ENCODE measurements at places on chromosomes 6 and 20. TPM values are rescaled to one million over a fixed set of nuclear protein-coding genes. Genes with fewer than 3 reads are reported as not detected.

KCNK5 gene
- 33.8 TPM for total RNA-seq

TMEM30A gene
- total RNA-seq = 57.0 TPM

OPRL1 gene
- total RNA-seq = 0.28 TPM

ABHD16B gene
- total RNA-seq = not detected

PNPLA1 gene
- total RNA-seq = not detected

OXT gene
- total RNA-seq = not detected

RIMS4 gene
- total RNA-seq = not detected

HBS1L gene
- 94.4 TPM for total RNA-seq

HLA-DPA1 gene
- total RNA-seq = 38.5 TPM

CFAP61 gene
- not detected for total RNA-seq

GGTLC1 gene
- total RNA-seq = not detected

SPACA1 gene
- total RNA-seq = not detected

LIME1 gene
- total RNA-seq = 10.1 TPM

TAF11 gene
- 40.3 TPM for total RNA-seq

TMEM242 gene
- total RNA-seq = 10.1 TPM

XKR7 gene
- not detected for total RNA-seq

DNA sequence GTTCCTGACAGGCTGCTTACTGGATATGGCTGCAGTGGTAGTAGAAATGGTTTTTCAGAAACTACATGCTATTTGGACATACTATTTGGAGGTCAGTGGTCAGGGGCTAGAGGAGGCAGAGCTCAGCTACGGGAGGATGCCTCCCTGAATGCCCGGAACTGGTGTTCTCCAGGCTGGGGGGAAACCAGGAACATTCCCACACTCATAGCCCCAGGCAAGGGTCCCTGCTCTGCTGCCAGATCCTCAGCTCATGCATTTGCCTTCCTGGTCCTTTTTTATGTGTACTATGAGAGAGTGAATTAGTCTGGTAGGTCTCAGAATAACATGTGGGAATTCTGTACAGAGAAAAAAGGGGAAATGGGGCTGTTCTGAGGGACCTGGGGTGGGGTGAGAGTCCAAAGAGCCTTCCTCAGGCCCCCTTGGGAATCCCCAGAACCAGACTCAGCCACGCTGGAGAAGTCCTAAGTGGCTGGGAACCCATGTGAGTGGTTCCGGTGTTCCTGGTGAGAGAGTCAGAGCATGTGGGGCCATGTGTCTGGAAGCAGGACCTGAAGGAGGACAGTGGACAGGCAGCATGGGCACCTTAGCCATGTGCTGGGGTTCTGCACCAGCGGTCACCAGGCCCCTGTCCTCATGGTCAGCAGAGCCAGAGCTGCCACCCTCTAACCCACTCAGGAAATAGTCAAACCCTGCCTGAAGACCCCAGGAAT lies 58.0 kb upstream of the MYL9 start:
- no peak for DNase-seq

DNA sequence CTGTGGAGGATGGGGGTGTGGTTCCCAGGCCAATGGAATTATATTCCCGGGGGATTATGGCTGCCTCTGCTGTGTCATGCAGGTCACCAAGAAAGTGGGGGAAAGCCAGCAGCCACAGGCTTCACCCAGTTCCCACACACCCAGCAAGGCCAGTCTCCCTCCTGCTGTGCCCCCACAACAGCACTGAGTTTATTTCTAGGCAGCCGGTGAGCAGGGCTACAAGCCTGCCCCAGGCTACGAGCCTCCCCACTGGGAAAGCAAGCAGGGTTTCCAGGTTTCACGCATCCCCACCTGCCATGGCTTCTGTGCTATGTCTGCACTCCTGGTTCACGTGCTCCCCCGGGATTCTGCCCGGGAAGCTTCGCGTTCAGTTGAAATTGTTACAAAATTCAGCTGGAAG lies 72.6 kb downstream of the ERMARD start:
- no peak for DNase-seq

GRCh38 chr6:34239893-34240292 lies 3.2 kb downstream of the HMGA1 start:
- peak; percentile 56 for DNase-seq

- no peak for DNase-seq
Measured at GRCh38 chr6:140388192-140388802, 1013.8 kb upstream of the CITED2 start.

DNA sequence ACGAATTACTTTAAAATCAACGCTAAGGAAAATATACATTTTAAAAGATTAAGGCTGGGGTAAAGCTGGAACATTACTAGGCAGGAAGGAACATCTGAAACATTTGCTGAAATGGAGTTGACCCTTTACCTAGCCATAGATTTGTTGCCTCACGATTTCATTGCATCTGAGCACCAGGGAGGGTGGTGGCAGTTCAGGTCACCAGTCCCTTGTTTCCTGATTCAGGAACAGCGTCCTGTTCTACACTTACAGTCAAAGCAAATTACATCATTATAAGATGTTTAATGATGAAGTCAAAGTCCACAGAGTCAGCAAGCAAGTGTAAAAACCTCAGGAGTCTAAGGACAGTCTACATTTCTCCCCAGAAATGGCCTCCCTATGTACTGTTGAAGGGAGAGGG lies 9.0 kb upstream of the MICA start:
- peak; percentile 45 for DNase-seq

GRCh38 chr6:37314487-37315156 lies 39.2 kb upstream of the RNF8 start:
- peak; percentile 87 for DNase-seq

DNA sequence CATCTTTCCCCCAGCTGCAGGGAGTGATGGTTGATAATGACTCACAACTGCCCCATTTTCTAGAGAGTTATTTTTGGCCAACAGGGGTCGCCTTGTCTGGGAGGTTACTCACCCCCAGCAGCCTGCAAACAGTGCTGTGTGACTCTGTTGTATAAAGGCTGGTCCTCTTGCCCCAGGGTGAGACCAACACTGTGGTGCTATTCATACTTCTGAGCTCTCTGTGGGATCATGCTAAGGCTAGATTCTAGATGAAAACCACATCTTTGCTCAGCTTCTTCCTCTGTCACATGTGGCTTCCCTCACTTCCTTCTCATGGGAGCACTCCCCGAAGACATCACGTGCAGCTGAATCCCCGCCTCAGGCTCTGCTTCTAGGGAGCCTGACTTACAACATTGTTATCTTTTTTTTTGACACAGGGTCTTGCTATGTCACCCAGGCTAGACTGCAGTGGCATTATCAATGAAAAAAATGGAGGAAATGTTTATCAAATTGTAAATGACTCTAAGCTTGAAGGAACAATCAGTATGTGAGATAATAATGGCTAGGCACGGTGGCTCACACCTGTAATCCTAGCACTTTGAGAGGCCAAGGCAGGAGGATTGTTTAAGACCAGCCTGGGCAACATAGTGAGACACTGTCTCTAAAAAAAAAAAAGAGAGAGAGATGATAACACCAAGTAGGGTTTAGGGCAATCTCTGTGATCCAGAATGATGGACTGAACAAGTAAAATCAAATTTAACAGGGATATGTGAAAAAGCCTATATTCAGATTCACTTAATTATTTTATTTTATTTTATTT lies 55.7 kb upstream of the SLC23A2 start:
- peak; percentile 93 for DNase-seq

DNA sequence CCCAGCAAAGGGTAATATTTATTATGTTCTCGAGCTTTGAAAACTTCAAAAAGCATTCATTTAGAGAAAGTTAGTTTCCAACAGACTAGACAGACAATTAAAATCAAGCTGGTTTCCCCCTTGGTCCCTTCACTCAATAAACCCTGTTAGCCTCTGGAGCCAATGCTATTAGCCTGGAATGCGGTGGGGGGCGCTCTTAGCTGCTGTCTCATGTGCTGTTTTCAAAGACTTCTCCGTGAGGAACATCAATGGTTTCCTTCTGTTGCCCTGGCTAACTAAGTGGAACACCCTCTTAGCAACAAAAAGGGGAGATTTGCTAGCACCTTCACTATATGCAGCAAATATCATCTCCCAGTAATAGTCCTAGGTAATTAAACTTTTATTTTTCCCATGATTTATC lies 86.4 kb downstream of the LY86 start:
- DNase-seq = no peak

GRCh38 chr20:36854348-36855240 lies 21.3 kb upstream of the TLDC2 start:
- DNase-seq = no peak

GRCh38 chr6:104572901-104573300 lies 286.8 kb downstream of the HACE1 start:
- DNase-seq = no peak

DNA sequence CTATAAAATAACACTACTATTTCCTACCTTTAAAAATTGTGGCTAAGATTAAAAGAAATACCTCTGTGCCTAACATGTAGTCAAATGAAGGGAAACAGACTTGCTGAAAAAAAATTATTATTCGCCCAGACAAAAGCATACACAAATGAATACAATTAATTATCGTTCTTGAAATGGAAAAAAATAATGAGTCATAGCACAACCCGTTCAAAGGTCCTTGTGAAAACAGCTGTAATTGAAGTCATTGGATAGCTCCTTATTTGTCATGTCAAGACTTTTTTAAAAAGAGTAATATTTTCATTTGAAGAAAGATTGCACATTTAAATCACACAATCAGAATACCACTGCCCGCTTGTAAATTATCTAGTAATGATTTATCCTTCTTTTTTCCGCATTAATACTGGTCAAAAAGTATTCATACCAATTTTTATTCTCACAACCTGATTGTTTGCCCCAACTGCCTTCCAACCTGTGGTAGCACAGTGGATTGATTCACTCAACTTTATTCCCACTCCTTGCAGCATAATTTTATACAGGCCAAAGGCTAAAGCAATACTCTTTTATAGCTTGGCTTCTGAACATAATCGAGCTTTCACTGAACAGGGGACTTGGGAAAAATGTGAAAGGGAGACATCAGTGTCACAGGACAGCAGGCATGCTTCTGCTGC lies 655.2 kb upstream of the MAP3K7 start:
- DNase-seq = no peak

DNA sequence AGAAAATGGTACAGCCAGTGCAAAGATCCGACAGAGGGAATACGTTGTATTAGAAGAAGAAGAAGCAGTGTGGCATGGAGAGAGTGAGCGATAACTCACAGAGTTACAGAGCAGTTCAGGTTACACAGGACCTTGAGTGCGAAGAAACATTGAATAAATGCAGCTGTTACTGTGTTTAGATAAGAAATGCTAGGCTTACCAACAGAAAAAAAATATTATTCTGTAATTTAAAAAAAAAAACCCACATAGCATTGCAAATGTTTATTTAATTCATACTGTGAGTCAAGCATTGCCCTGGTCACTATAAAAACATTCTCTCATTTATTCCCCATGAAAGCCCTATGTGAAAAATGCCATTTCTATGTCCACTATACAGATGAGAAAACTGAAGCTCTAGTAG lies 373.4 kb upstream of the EPHA7 start:
- DNase-seq = no peak

GRCh38 chr6:166539543-166539942 lies 46.9 kb downstream of the RAMACL start:
- no peak for DNase-seq

- no peak for DNase-seq
Measured at GRCh38 chr6:42724825-42725224, 2.4 kb upstream of the PRPH2 start.

- DNase-seq = no peak
Measured at GRCh38 chr20:5807431-5807830, 57.2 kb downstream of the SHLD1 start.

DNA sequence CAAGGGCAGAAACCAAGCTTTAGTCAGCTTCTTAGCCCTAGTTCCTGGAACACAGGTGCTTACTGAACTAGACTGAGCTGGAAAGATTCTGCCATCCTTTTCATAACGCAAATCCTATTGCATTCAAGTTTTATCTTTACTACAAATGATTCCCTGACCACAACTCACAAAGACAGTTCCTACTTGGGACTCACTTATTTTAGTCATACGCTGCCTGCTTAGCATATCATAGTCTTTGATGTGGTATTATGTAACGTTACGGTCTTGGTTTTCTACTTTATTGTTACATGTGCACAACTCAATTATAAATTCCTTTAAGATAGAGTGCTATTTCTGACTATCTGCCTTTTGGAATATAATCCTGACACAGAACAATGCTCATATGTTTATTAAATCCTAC lies 59.1 kb downstream of the BLOC1S5 start:
- DNase-seq = no peak

DNA sequence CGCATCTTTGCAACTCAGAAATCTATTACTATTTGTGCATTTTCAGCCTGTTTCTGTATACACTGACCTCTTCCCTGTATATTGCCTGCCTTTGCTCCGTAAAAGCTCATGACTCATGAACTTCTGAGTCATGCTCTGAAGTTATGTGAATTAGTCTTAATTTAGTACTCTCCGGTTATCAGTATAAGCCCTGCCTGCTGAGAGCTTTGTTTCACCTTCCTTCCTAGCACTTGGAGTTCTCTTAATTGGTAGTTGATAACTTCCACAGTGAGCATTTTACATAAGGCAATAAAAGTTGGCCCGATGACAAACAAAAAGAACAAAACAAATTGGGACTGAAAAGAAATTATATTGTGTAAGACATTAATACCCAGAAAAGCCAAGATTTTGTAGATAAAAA lies 231.4 kb downstream of the GJA1 start:
- no peak for DNase-seq

DNA sequence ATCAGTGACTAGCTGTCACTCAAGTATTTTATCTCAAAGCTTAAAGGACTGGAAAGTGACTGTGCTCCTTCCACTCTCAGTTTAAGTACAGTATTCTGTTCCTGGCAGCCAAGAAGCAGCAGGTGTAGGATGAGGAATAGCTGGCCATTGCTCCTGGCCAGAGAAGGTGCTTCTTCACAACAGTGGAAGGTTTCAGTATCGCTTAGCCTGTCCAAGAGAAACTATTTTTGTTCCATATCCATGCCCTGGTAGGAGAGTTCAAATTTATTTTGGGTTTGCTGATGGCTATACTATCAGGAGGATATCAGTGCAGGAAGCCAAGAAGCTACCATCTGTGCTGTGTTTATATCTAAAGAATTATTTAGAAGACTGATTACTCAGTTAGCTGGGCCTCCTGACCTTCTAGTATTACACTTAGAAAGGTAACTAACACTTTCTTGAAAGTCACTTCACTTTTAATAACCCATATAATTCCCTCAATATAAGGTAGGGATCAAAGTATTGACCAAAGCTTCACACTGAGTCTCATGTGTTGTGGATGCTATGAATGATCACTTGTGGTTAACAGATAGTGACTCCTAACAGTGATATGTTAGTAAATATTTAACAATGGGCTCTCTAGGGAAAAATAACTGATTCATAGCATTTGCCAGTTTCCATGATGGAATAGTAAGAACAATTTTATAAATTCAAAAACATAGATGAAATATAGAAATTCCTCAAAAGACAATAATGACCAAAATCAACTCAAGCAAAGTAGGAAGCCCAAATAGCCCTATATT lies 99.9 kb downstream of the AIG1 start:
- DNase-seq = no peak

DNA sequence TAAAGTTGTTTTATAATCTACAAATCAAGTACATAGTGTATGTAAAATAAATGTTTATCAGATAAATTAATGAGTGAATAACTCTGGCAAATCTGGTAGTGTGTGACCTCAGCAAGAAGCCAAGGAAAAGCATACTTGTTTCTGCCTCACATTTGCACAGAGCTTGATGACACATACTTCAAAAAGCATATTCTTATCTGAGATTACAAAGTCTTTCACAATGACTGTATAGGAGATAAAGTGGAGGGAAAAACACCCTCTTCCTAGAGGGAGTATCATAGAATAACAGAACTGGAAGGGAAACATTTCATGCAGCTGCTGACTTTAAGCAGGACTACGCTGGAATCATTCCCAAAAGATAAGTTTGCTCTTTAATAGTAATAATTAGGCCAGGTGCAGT lies 28.1 kb upstream of the AKAP7 start:
- DNase-seq = no peak

GRCh38 chr6:142679907-142680700 lies 264.9 kb downstream of the HIVEP2 start:
- peak; percentile 66 for DNase-seq

- DNase-seq = peak; percentile 52
Measured at GRCh38 chr6:149266659-149267058, 50.9 kb upstream of the TAB2 start.
